ENCODE measurements at places on chromosomes 3 and 15.

DNA sequence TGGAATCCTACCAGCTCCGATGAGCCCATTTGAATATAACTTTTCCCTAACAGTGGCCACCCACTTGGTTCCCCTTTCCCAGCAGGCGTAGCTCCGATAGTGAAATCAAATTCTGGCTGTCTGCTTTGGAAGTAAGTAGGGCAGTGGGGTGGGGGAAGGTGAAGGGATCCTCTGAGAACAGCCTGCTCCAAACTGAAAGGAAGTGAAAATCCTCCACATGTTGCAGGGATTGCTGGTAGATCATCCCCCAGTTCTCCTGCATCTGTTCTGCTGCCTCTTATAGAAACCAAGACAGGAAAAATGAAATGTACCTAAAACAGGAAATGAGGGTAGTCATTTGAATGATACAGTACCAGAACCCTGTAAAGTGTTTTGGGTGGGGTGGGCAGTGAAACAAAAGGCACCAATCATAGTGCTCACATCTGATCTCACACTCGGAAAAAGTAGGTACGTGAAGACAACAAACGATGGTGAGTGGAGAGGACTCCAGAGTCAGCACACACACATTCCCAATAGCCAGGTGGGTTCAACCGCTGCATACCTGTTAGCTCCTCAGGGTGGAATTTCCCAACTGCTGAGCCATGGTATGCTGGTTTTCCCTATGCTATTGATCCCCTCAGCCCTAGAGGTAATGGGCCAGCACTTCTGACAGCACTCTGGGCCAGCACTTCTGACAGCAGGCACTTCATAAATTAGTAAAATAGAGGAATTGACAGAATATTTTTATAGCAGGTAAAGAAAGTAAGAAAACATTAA, 304.9 kb upstream of the ADAMTS9 start:
- no peak for DNase-seq

DNA sequence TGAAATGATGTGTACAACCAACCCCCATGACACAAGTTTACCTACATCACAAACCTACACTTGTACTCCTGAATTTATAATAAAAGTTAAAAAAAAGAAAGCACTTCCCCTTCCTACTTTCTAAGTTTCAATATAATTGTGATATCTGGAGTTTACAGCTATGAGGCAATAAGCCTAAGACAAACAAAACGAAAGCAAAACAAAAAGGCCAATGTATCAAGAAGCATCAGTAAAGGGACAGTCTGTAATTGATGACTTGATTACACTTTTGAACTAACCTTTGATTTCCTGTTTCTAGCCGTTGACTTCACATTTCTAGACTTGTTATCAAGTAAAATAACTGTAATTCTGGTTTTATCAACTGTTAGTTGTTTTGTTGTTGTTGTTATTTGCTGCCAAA, 187.5 kb upstream of the CNTN3 start:
- DNase-seq: no peak

DNA sequence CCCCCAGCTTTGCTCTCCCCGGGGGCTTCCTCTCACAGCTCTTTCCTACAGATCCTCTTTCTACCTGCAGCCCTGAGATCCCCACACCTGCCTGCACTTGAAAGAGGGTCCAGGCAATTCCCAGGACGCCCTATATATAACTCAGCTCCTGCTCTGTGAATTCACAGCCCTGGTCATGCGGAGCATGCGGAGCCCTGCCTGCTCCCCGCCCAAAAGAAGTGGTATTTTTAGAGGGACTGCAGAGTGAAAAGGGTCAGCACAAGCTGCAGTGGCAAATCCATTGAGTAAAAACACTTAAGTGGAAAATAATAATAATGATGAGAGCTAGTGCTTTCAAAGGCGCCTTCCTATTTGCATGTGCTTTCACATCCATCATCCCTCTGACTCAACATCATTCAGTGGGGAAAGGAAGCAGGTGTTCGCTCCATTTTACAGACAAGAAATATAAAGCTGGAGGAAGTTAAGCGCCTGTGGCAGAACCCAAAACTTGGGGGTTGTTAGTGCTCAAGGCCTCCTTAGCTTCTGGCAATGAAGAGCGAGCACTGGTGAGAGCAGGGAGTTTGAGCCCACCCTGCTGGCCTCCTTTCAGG, 76.3 kb upstream of the LIPC start:
- DNase-seq: no peak

DNA sequence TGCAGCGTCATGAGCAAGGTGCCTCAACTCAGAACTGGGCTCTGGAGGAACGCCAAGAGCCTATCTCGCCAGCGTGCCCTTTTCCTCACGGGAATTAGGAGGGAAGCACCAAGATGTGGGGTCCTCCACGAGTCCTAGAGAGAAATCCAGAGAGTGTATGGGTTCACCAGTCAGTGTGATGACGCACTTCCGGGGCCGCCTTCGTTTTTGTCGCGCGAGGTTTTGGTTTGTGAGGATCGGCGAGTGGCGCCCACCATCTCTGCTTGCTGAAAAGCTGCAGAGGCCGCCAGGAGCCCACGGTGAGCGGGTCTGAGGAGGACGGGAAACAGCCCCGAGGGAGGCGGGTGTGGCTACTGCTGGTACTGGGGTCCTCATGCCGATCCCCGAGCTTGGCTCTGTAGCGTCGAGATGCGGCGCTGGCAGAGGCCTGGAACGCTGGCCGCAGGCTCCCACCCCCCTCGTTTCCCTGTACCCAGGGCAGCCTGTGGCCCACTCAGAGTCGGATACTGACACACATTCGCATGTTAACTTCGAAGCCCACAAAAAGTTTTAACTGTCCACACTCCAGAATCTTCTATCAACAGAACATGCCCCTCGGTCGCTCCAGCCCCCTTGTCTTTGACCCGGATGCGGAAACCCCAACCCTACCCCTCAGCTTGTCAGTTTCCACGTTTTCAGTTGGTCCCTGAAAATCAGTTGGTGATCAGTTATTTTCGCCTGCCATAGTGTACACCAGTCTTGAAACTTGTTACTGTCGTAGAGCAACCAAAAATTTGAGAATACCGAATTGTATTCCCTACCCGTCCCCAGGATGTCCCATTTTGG, 30.4 kb downstream of the ZNF662 start:
- no peak for DNase-seq

DNA sequence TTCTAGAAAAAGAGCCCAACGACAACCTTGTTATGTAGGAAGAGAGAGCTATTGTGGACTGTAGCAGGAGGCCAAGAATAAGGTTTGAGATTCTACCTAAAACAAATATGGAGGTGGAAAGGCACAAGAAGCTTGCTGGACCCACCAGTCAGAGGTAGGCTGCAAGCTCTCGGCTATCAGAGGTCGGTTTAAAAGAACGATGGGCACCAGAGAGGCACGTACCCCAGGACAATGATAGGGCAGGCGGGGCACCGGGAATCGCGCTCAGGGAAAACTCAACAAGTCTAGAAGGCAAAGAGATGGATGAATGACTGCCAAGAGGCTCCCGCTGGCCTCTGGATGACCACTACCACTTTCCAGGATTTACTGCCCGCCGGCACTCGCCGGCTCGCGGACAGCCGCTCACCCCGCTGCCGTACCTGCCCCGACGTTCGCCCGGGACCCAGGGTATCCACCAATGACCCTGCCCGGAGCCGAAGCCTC, 1.1 kb downstream of the HDGFL3 start:
- no peak for DNase-seq

DNA sequence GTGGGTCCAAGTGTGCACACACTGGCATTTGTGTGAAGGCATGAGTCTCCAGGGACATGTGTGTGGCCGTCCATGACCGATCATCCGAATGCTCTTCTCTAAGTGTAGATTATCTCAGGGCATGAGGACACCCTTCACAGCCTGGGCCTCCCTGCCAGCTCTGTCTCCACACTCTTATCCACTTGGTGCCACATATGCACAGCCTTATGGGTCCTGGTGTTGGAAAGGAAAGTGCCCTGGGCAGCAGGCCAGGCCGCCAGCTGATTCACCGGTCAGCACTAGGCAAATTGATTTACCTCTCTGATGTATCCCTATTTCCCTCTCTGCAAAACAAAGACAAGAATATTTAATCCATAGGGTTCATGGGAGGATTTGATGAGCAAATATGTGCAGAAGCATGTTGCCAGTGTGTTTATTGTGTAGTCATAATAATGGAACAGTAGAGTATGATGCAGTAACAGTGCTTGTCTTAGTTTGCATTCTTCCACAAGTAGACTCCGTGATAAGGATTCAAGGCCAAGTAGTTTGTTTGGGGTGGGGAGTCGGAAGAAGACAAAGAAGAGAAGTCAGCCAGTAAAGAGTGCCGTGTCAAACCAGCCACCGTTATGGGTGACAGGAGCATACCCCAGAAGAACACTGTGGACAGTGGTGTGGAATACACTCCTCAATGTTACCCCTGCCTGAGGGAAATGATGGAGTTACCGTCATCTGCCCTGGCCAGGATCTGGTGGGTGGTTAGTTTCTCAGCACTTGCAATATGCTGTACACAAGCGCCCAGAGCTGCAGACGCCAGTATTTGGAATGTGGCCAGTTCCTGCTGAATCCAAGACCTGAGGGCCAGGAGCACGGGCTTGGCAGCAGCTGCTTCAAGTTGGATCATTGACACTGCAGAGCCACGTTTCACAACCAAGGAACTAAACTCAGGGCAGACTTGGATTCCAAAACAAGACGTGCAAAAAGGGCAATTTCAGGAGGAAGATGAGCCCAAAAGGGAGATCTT, 85.1 kb downstream of the MTHFS start:
- no peak for DNase-seq

- no peak for DNase-seq
Measured at GRCh38 chr3:45055411-45056143, 29.5 kb downstream of the CLEC3B start.

GRCh38 chr3:62242831-62243509, 130.4 kb downstream of the FEZF2 start:
- no peak for DNase-seq

- no peak for DNase-seq
Measured at GRCh38 chr3:52236424-52236886, 2.5 kb downstream of the TWF2 start.

DNA sequence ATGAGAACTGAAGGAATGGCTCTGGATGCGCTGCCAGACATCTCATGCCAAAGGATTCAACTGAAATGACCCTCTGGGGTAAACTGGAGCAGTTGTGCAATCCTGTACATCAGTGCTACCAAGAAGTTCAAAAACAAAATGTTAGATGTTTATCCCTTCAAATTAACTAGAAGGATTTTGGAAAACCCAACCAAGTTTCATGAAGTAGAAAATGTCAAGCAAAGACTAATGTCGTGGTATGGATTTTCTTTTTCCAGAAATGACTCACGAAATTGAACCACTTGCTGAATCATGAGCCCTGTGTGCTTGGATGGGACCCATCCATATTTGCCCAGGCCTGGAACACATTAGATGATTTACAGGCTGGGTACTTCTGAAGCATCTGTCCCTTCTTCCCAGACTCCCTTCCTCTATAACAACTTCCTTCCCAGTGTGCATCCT, 101.6 kb downstream of the LRTM1 start:
- DNase-seq: no peak

DNA sequence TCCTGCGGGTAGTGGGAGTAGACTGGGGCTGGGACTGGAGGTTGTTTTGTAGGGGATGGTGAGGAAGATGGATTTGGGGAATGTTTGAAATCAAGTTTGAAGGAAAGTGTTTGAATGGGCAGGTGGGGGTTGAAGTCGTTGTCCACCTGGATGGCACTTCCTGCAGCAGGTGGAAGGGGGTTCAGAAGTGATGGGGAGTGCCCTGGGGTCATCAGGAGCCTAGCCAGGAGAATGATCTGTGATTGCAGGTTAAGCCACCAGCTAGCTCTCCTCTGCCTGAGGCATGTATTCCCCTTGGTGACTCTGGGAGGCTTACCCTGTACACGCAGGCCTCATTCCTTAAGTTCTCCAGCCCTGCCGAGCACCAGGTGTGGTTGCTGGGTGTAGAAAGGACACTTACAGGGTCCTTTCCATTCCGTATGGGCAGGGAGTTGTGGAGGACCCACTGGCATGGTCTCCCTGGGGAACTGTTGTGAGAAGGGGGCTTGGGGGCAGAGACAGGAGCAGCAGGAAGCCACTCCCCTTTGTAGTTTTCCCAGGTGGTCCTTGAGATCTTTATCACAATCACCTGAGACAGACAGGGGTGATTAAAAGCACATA, 19.9 kb upstream of the EXOG start:
- no peak for DNase-seq

DNA sequence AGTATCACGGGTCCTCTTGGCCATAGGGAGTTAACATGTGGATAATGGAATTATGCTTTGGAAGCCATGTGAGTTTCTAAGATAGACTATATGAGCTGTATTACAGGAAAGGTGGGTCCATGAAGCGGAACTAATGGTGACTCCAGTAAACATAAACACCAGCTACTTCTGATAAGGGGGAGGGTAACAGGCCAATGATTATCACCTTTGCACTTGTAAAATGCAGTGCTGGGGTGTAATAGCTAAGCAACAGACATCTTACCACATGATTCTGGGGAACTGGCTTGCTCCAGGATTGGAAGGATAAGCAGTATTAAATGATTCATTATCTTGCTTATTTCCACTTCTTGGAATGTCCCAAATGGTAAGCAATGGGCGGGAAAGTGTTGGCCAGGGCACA, 61.4 kb upstream of the CD47 start:
- DNase-seq: no peak

DNA sequence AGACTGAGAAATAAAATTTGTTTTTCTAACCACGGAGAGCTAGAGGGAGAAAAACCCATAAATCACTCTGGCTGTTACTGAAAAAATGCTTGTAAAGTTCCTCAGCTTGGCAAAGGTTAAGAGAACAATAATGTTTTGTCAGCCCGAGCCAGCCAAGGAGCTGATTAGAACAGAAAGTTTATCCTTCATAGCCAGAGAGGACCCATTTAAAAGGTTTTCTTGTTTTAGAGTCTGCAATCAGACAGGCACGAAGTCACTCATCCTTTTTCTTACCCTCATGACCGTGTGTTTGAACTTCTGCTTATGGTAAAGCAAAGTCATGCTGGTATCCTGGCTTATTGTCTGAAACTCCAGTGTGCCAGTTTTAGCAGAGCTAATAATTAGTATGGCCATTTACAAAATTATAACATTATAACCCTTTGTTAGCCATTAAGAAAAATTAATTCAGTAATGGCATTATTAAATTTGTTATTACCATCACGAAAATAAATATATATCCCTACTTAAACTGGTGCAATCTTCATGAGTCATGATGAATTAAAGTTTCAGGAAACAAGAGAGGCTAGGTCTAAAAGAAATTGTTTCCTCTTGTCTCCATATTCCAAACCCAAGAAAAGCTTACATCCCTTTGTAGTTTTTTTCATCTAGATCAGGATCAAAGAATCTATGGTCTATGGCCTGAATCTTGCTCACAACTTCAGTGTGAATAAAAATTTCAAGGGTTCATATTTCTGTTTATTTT, 13.5 kb upstream of the STXBP5L start:
- no peak for DNase-seq

GRCh38 chr15:36831125-36831903, 251.9 kb downstream of the CDIN1 start:
- DNase-seq: no peak

Measured in activated naive CD4-positive, alpha-beta T cell treated with Interleukin-2 at 50 U/mL for 16 hours (primary cell).